ENCODE measurements at places on chromosomes 3 and 15.

DNA sequence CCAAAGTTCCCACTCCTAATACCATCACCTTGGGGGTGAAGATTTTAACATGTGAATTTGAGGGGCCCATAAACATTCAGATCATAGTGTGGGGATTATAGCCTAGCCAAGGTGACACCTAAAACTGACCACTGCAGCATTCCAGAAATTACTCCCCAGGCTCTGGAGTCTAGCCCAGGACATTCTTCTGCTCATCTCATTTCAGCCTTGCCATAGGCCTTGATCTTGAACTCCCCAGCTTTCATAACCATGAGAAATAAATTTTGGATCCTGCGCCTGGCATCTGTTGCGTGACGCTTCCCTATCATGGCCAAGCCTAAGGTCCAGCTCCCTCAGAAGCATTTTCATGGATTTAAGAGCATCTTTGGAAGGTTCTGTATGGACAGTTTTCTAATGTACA, 502.9 kb upstream of the THBS1 start:
- no peak for DNase-seq

- DNase-seq: no peak
Observed at GRCh38 chr15:77243716-77244401, 172.9 kb upstream of the TSPAN3 start.

- no peak for DNase-seq
Observed at GRCh38 chr3:14244521-14245247, 66.1 kb downstream of the LSM3 start.

- DNase-seq: peak; percentile 79
Observed at GRCh38 chr15:74132681-74133651, 2.6 kb downstream of the ISLR2 start.

- no peak for DNase-seq
Observed at GRCh38 chr3:124260206-124260915, 268.4 kb upstream of the ROPN1 start.

- DNase-seq: no peak
Observed at GRCh38 chr3:113532698-113533533, 561 bp downstream of the SIDT1 start.

DNA sequence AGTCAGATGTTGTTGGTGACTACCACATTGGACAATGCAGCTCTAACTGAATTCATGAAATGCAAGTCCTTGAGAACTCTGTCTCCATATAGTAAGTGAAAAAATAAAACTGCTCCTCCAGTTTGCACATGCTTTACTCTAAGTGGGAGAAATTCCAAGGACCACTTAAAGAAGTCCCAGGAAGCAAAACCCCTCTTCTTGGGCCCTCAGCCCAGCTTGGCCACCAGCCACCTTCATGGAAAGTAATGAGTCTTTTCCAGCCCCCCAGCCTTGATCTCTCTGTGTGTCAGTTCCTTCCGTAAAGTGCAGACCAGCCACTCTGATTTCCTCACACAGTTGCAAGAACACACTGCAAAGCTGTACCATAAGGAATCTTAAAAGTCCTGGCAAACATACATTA, 34.5 kb downstream of the DAPK2 start:
- DNase-seq: no peak

GRCh38 chr15:36208868-36209582, 370.4 kb upstream of the CDIN1 start:
- no peak for DNase-seq

DNA sequence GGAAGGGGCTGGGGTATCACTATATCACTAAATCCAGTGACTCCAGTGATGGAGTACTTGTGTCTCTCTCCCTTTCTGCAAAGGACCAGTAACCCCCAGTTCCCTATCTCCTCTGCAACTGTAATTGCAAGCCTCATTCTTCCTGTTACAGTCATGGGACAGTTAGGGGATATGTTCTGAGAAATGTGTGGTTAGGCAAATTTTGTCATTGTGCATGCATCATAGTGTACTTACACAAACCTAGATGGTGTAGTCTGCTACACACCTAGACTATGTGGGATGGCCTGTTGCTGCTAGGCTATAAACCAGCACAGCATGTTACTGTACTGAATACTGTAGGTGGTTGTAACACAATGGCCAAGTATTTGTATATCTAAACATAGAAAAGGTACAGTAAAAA, 2.2 kb downstream of the VPS8 start:
- no peak for DNase-seq

- no peak for DNase-seq
Observed at GRCh38 chr3:60703008-60703407, 548.2 kb downstream of the FHIT start.

- no peak for DNase-seq
Observed at GRCh38 chr3:107284612-107285011, 92.6 kb upstream of the CCDC54 start.

DNA sequence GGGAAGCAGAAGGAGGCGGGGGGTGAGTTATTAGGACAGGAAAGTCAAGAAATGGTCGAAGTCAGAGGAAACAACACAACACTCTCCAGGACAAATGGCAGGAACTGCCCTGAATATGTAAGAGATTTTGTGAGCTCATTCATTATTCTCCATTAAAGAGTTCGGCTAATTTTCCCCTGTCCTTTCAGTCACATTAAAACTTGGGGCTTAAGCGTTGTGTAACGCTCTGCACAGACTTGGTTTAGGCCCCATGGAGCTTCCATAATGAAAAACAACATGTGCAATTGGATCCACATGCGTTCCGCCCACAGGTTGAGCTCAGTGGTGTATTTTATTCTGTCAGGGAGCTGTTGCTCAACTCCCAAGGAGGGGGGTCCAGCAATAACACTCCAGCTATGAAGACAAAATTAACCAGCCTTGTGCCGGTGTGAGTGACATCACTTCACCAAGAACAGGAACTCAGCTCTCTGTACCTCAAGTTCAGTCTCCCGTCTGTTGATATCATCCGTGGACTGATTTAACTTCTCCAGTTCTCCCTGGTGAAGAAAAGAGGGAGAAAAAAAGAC, 2.3 kb downstream of the SH3BP5 start:
- DNase-seq: no peak

- DNase-seq: peak; percentile 51
Observed at GRCh38 chr15:70046679-70047369, 50.9 kb downstream of the TLE3 start.

- no peak for DNase-seq
Observed at GRCh38 chr3:155001289-155002010, 78.7 kb upstream of the MME start.

DNA sequence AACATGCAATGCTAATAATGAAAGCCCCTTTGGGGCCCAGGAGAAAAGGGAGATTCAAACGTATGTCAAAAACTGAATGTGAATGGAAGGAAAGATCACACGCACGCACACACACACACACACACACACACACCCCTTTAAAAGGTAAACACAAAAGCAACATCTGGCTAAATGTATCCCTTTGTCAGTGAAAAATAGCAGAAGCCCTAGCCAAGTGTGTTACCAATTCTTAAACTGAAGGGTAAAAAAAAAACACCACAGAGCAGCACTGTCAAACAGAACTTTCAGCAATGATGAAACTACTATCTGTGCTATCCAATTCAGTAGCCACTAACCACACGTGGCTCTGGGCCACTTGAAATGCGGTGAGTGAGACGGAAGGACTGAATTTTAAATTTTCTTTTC, 4.9 kb downstream of the RFTN1 start:
- DNase-seq: no peak

GRCh38 chr3:123357275-123357674, 91.6 kb downstream of the ADCY5 start:
- no peak for DNase-seq

- DNase-seq: no peak
Observed at GRCh38 chr3:171268677-171269076, 191.5 kb downstream of the TNIK start.

GRCh38 chr15:31871166-31871886, 159.0 kb upstream of the CHRNA7 start:
- DNase-seq: no peak

DNA sequence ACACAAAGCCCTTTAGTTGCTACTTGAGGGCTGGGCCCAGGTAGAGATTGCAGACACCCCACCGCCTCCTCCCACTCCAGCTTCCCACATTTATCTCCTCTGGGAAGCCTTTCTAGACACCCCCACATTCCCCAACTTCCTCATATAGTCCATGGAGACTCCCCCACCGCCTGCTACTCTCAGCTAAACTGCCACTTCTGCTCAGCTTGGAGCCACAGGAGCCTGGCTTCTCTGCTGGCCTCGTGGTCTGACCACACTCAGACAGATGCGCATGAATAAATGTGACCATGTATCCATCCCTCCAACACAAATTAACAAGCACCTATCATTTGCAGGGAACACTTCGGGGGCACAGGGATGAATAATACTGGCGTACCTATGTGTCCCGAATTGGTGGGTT, 10.5 kb upstream of the ACSBG1 start:
- DNase-seq: peak; percentile 59

- DNase-seq: no peak
Observed at GRCh38 chr15:48396020-48396419, 64.8 kb downstream of the DUT start.

DNA sequence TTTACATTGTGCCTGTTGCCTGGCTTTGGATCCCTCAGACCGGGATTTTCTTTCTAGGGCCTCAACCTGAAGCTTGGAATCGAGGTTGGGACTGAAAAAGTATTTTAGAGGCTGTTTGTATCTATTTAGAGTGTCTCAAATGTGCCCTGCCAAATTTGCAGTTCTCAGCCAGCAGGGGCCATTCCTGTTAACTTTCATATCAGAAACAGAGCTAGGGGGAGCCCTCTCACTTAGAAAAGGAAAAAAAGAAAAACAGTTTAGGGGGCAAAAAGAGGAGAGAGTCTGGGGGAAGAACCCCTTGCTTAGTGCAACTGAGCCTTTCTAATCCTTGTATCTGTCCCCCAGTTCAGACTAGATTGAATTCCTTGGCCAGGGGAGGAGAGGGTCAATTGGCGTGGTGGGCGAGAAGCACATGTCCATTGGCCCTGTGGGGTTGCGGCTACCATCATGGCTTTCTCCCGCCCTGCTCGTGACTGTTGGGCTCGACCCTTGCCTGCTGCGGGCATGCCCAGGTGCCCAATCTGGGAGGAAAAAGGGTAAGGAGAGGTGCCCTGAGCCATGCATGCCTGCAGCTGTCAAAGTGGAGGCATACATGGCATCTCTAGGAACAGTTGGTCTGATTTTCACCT, 101.6 kb downstream of the CFAP44 start:
- no peak for DNase-seq

DNA sequence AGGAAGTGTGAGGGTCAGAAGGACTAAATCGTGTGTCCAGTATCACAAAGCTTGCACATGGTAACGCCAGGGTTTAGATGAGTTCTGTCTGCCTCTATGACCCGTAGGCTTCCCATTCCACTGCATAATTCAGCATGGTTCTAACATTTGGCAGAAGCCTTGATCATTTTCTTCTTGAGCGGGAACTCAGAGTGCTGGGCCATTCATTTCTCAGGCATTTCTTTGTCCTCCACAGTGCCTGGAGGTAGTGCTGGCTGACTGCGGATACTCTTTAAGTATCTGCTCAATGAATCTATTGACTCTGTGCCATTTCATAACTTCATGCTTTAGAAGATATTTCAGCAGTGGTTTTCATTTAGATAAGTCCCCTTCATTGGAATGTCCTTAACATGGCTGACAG, 370.2 kb downstream of the EPHB1 start:
- no peak for DNase-seq

DNA sequence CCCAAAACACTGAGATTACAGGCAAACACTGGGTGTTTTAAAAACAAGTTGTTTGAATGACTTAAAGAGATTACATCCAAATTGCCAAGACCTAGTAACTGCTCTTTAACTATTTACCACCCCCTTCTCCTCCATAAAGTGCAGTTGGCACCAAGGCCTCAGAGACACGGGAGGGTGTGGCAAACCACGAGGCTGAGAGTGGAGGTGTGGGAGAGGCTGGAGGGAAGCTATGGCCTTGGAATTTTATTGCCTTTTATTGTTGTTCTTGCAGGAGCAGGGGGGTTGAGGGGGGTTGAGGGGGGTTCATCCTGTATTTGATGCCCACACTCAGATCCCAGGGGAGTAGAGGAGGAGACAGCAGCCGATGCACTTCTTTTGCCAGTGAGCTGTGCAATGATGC, 75.9 kb upstream of the CTDSPL start:
- DNase-seq: no peak

- DNase-seq: no peak
Observed at GRCh38 chr3:150248116-150248887, 159.8 kb upstream of the TSC22D2 start.

- DNase-seq: no peak
Observed at GRCh38 chr3:134038071-134038491, 8.4 kb upstream of the SLCO2A1 start.

DNA sequence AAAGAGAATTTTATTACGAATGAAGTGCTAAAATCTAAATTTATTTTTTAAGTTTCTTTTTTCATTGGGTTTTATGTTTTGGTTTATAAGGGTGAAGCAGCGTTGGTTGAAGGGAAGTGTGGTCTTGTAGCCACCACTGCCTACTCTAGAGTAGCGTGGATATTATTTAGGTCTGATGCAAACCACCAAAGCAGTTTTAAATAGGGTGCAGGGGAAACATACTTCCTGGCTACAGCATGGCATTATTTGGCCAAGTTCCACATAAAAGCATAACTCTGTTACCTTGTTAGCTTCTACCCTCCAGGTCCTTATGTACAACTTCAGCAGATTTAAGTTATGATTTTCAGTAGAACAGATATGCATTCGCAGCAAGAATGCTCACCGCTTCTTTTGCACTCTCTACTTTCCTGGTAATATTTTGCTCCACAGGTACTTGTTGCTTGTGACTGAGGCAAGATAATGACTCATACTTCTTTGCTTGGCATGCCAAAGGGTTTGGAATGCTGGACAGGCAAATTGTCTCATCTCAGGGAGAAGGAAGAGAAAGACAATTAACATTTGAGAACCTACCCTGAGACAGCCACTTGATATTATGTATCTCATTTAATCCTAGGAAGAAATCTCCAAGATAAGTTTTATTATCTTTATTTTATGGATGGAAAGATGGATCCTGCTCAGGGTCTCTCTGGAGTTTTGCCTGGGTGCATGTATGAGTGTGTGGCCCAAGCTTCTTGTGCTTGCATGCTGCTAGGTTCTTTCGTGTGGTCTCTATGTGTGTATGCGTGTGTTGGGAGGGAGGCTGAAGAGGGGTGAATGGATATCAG, 5.4 kb downstream of the TGFBR2 start:
- no peak for DNase-seq

DNA sequence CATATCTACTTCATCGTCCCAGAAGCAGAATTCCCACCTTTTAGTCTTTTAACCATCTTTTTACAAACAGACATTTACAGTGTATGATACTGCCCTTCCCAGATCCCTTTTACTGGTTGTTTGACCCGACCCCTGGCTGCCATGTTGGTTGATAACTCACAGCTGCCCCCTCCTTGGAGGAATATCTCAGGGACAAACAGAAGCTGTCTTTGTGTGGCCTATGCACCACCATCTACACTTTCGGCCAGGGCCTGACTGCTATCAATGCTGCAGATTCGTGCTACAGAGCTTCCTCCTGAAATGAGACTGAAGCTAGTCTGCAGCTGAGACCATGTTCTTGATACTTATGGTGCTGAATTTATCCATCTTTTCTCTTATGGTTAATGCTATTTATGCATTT, 6.6 kb upstream of the POLQ start:
- no peak for DNase-seq

GRCh38 chr15:39124155-39124552, 456.7 kb upstream of the THBS1 start:
- DNase-seq: no peak

- no peak for DNase-seq
Observed at GRCh38 chr15:77446840-77447390, 26.2 kb downstream of the HMG20A start.

All from RWPE2 (cell line).